ENCODE measurements at places on chromosomes 3 and 15.

- DNase-seq, result peak; percentile 82
Measured at GRCh38 chr3:151395806-151396205, 11.3 kb upstream of the P2RY12 start.

- no peak for DNase-seq
Measured at GRCh38 chr15:77851691-77852090, 219.0 kb upstream of the LINGO1 start.

GRCh38 chr15:38354315-38354929 is 99.5 kb upstream of the FAM98B start:
- peak; percentile 75 for DNase-seq

GRCh38 chr3:71089271-71089847 is 494.2 kb downstream of the FOXP1 start:
- DNase-seq, result peak; percentile 67

- peak; percentile 67 for DNase-seq
Measured at GRCh38 chr15:51737522-51738305, at the start of gene LYSMD2. Gene LYSMD2 (minus strand): TSS chr15:51737655. CDS start chr15:51737622, 33 bp downstream.

GRCh38 chr3:111690242-111690641 is 95.1 kb upstream of the ZBED2 start:
- no peak for DNase-seq

DNA sequence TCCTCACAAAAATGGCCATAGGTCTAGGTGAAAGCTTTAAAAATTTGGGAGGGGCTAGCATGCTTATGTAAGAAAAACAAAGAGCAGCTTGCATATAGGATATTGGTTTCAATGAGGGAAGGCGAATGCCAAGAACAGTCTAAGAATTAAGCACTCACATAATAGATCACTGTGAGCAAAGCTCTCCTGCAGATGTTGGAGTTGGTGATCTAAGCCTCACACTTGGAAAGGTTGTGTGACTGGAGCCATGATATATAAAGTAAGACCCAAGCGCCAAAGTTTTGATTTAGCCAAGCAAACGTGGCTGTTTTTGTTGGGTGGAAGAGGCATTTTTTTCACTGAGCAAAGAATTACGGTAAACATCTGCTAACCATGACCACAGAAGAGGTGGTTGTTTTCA is 237.5 kb downstream of the FOXP1 start:
- DNase-seq, result no peak
